ENCODE measurements at places on chromosomes 2 and 18. TPM values are rescaled to one million over a fixed set of nuclear protein-coding genes. Genes with fewer than 3 reads are reported as not detected.

EPC2 gene
- 77.9 TPM for total RNA-seq

MSTN gene
- total RNA-seq, result 5.2 TPM

SRD5A2 gene
- total RNA-seq, result 0.18 TPM

OSR1 gene
- total RNA-seq, result 8.7 TPM

ABHD1 gene
- 0.54 TPM for total RNA-seq

Data from cerebellum (tissue), 4 donors.